ENCODE measurements at places on chromosomes 3 and 15.
A peak's percentile ranks its signal among the peaks of the same experiment; 100 is the strongest.

GRCh38 chr15:58758141-58758540, 8.6 kb upstream of the ADAM10 start:
- no peak for DNase-seq

DNA sequence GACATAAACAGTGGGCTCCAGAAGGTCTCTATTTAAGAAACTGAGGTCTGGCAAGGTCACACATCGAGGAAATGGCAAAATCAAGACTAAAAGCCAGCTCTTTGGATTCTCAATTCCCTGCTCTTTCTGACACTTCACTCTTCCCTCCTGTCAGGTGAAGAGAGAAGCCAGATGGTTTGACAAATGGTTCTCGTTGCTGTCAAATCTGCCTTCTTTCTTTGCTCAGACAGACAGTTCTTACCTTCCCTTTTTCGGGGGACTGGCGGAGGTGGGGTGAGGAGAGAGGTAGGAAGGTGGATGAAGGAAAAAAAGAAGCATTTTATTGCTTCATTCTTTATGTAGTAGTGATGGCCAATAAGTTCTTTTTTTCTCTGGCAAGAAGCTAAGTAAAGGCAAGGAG, 133.4 kb downstream of the LPP start:
- DNase-seq, result no peak

DNA sequence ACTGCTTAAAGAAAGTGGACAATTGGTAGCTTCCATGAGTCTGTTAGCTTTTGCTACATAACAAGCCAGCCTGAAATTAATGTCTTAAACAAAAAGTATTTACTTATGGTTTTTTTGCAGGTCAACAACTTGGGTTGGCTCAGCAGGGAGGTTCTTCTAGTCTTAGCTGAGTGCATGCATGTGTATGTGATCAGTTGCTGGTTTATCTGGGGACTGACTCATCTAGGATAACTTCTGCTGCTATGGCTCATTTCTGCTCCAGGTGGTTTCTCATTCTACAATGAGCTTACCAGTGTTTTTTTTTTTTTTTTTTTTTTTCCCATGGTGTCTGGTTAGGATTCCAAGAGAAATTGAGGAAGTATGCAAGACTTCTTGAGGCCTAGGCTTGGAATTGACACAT, 244.7 kb downstream of the NSUN3 start:
- DNase-seq, result no peak

DNA sequence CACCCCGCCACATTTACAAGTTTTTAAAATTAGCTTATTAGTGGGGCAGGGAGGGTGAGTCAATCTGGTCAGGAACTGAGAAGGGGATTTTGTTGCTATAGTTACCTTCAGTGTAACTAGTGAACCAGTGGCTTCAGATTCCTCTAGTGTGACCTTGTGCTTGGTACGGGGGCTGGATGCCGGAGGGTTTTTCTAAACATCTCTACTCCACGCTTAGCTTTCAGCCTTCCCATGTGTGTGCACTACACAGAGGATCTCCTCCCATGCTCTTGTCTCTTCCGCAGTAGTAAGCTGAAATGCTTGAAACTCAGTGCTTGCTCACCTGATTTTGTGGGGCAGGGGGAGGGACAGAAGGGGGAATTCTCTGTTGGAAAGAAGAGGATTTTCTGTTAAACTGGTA, 67.9 kb upstream of the AKAP13 start:
- DNase-seq, result peak; percentile 52

DNA sequence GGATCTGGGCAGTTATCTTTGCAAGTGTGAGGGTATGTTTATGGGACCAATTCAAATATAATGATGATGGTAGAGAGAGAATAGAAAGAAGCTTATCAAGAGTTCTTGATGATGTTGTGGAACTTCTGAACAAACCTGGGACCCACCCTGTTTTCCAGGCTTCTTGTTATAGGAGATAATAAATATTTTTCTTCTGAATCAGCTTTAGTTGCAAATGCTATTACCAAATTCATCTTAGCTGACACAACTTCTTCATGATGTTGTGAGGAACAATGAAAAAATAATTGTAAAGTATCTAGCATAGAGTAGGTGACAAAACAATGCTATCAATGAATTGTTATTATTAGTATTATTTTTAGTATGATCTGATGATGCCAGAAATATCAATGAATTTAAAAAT, 43.5 kb upstream of the PTX3 start:
- DNase-seq, result no peak

All from eye (tissue), 1 donor.